NB4 (cell line): ENCODE measurements at places on chromosomes 7 and 10.

DNA sequence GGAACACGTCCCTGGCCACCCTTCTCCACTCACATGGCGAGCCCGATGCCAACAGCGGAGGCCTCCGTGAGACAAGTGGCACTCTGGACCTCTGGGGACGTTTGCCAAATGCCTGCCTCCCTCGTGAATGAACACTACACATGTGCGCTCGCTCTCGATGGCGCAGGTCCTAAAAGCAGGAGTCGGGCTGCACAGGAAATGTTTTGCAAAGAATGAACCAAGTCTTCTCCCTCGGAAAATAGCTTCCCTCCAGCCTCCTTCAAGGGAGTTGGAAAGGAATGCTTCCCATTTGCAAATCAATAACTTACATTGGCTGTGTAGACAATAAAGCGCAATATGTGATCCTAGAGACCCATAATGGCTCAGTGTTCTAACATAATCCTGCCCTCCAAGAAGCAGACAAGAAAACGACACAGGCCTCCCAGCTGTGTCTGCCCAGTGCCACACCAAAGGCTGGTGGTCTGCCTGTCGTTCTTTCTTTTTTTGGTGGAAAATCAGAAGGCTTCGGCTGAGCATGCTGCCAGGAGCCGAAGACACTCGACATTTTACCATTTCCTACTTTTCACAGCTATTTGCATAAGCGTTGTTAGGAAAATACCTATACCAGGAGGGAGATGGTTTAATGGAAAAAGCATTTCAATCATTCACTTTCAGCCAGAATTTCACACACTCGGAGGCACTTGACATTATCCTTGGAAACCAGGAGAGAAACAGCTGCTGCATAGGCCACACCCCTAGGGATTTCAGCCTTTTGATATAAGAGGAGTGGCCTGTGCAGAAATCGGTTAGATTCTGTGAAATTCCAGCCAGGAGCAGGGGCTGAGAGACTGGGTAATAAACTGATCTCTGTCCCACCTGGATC lies 38.4 kb downstream of the ATXN7L1 start:
- DNase-seq: no peak

GRCh38 chr7:154380771-154381170 lies 328.6 kb downstream of the DPP6 start:
- DNase-seq: no peak

DNA sequence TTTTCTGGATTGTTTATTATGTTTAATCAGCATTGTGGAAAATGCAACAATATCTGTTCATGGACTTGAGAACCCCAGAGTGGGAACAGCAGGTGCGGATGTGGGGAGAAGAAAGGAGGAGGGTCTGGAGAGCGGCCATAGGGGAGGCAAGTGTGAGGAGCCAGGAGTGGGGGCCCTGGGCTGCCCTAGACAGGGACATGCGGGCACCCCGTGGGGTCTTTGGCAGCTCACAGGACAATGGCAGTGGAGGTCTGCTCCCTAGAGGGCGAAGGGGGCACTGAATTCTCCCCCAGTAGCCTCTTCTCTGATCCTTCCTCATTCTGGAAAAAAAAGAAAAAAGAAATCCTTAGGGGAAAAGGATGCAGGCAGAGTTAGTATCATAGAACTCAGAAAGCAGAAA lies 8.9 kb downstream of the TMEM176B start:
- DNase-seq: no peak

- DNase-seq: no peak
These were observed 163.7 kb upstream of the AHR start for GRCh38 chr7:17134786-17135185.

GRCh38 chr7:132161976-132162375 lies 414.3 kb downstream of the PLXNA4 start:
- DNase-seq: no peak

- DNase-seq: no peak
These were observed 15.0 kb upstream of the ENO4 start for GRCh38 chr10:116833986-116834985.

GRCh38 chr10:28139138-28139537 lies 140.3 kb upstream of the ODAD2 start:
- no peak for DNase-seq

DNA sequence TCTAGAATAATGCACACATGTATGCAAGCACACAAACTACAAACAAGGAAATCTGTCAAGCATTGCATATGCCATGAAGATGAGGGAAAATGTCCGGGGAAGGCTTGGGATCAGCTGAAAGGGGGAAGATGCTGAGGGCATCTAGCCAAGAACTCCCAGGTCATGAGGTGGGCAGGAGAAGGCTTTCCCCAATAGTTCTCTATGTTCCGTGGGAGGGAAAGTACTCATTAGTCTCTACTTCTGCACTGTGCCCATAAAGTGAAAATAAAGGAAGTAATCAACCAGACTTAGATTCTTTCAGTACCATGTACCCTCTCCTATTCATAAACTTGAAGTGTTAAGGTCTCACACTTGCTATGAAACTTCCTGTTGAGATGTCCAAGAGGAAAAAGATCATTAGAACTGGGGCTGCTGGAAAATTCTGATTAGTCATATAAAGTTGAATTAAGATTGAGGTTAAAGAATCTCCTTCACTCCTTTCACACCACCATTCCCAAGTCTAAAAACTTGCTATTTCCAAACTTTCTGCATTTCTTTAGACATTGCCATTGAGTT lies 17.1 kb upstream of the LIPF start:
- peak; percentile 17 for DNase-seq

- no peak for DNase-seq
These were observed 961.1 kb downstream of the XPNPEP1 start for GRCh38 chr10:108962172-108962571.
